ENCODE measurements at places on chromosomes 7 and 10.

GRCh38 chr10:104835422-104835821 is 194.3 kb downstream of the SORCS3 start:
- DNase-seq = no peak

DNA sequence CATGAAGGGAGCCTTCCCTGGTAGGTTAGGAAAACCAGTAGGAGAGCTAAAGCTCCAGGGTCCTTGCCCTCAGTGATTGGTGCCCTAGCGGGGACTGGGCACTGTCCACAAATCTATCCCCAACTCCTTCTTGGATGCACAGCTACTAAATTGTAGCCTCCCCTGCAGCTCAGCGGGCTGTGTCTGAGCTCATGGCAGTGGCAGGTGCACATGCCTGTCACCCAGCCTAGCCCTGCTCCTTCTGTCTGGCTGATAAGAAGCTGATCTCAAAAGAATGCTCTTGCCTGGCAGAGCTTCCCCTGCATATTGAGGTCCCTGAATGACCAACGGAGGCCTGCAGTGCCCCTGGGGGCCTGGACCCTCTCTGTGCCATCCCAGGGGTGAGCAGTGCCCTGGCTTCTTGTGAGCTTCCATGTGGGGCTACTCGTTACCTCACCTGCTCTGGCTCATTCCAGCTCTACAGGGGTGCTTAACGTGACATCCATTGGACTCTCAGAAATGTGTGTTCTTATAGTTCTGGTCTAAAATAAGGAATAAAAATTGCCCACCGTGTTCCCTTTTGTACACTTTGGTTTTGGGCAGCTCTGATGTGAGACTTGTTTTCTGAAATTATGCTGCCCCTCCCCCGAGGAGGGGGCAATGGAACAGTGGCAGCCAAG is 59.8 kb upstream of the ANTXRL start:
- DNase-seq = no peak

GRCh38 chr7:16636555-16637101 is 8.9 kb downstream of the ANKMY2 start:
- DNase-seq = no peak

GRCh38 chr10:35554461-35555056 is 50.6 kb upstream of the GJD4 start:
- DNase-seq = no peak

GRCh38 chr10:88598055-88598454 is 11.5 kb downstream of the LIPJ start:
- no peak for DNase-seq

DNA sequence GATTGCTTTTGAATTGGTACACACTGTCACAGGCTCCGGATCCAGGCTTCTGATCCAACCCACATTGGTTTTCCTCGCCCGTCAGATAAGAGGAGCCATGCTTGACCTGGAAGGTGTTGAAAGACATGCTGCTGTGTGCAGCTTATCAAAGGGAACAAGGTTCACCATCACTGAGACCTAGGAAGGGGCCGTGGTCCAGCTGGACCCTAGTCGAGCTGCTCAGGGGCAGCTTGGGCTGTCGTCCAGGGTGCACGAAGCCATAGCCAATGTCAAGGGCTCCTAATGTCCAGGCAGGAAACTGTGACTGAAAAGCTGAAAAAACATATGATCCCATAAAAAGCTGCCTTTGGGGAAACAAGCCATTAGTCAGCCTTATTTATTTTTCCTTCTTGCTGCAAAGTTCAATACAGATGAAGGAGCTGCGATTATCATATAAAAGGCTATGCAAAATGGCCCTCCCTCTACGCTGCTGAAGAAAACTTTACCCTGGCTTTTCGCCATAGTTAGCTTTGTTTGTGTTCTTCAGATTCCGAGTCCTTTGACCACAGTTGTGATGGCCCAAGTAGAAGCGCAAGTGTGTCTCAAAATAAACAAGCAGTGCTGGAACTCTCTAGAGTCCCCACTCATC is 118.0 kb downstream of the CREB5 start:
- DNase-seq = no peak

DNA sequence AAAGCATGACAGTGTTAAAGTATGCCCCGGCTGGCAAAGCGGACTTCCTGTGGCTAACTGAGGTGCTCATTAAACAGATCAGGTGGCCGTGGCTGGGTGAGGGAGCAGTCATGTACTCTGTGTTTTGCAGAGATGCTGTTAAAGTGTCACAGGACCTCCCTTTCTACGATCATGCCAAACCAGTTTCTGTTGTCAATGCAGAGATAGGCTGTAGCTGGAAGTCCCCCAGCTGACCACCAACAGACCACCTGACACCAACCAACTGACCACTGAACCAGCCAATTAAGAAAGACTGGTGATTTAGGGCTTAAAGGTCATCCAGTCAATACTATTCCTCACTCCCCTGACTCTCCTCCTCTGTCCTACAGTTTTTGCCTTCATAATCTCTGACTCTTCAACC is 431.1 kb upstream of the LRGUK start:
- DNase-seq = no peak

DNA sequence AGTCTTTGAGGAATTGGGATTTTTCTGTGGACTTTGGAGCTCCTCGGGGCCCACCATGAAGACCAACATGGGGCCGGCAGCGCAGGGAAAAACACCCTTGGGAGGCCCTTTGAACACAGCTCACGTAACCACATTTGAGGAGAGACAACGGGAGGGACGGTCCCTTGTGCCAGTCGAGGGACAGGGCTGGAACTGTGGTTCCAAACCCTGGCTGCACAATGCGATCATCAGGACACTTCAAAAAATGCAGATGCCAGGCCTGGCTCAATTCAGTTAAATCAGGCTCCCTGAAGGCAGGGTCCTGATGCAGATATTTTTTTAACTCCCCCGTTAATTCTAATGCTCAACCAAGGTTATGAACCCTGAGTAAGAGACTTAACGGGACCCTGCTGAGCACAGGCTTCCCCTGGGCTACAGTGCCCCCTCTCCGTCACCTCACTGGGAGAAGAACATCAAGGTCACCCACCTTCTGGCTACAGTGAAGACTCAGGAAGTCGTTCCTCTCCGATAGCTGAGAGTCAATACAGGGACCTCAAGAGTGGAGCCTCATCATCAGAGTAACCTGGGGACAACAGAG is 30.4 kb downstream of the LYZL1 start:
- no peak for DNase-seq

DNA sequence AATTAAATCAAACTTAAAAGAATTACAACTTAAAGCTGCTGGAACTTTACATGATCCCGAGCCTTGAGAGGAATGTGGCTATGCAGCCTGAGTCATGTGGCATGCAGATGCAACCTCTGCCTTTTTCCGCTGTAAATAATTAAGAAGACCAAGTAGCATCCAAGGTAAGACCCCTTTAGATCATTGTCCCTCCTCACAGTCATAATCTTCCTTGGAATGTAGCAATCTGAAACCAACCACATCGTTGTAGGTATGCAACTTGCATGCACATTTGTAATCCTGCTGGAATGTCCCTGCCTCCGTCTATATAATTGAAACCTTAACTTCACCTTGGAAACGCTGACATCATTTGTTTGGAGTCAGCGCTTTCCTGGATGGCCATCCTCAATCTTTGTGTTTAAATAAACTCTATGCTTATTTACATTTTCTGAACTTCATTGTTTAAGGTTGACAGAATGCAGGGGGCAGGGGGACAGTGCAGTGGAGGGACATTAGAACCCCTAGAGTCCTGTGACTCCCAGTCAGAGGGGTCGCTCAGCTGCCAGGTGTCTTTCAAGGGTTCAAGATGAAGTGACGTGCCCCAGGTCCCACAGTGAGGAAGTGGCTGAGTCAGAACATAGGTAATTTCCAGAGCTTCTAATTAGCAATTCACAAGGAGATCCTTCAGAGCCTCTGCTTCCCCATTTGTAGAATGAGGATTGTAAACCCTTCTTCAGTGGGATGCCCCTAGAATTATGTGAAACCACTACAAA is 110.7 kb downstream of the RALA start:
- DNase-seq = no peak
